ENCODE measurements at places on chromosomes 12 and 14.

DNA sequence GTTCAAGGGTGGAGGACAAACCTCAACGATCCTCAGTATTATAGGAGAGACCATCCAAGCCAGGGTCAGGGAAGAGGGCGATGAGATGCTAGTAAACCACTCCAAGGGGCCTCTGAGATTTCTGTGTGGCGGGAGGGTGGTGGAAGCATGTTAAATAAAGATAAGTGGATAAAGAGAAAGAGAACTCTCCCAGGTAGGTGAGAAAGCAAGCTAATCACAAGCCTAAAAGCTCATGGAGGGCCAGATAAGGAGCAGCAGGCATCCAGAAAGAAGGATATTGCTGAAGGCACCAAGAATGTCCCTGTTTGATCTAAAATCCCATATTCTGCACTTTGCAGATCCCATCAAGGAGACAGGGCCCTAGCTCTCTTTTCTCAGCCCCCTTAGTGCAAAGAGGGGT is 48.3 kb upstream of the PARP11 start:
- DNase-seq, result no peak

GRCh38 chr14:71550367-71550766 is 381.9 kb upstream of the RGS6 start:
- no peak for DNase-seq

DNA sequence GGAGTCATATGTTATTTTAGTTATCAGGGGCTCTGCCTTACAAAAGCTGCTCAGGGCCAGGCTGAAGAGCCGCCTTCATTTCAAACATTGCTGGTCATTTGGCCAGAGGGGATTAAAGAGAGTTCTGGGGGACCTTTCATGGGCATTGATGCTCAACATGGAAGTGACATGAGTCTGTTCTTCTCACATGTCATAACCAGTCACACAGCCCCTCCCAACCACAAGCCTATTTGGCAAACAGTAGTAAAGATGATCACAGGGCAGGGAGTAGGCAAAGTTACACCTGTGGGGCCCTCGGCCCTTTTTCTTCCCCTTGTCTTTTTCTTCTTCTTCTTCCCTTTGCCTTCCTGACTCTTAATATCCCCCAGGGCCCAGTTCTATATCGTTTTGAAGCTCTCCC is 33.3 kb downstream of the CFAP54 start:
- no peak for DNase-seq

DNA sequence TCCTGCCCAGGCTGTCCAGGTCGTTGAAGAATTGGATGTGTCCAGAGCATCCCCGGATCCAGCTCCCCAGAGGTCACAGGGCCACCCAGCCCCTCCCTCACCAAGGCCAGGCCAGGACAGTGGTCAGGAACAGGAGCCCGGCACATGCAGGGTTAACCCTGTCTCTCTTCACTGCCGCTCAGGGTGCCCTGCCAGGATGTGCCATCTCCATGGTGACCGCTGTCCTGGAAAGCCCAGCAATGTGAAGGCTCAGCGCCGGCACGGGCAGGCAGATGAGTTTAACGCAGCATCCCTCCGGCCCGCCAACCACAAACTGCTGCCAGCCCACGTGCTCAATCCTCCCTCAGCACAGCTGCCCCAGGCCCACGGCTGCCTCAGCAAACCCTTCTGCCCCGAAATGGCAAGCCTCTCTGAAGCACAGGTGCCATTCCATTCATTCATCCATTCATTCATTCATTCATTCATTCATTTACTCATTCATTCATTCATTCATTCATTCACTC is 4.4 kb downstream of the TMEM179 start:
- no peak for DNase-seq
